ENCODE measurements at places on chromosomes 6 and 20. TPM values are rescaled to one million over a fixed set of nuclear protein-coding genes. Genes with fewer than 3 reads are reported as not detected.

DNA sequence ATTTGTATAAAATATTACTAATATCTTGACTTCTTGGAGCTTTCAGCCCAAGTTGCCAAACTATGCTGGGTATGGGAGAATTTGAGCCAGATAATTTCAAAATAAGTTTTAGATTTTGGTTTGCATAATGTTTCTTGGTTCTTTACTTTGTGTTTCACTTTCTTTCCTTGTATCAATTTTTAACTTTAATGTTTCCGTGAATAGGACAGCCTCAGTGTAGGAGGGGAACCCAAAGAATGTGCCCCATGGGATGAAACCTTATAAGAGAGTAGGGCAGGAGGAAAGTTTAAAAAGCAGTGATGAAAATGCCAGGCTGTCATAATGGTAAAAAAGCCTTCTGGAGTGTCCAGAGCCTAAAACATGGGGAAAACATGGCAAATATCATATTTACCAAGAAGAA is 252.4 kb upstream of the IRAK1BP1 start:
- H3K4me3 ChIP-seq = no peak overlapping the region
- H3K27me3 ChIP-seq = no peaks in the 10 kb centered on the region
- H3K4me1 ChIP-seq = no peaks in the 10 kb centered on the region
- no peak overlapping the region for H3K27ac ChIP-seq
- no peaks in the 10 kb centered on the region for H3K36me3 ChIP-seq
- no peak for DNase-seq

Gene GSTA3
- total RNA-seq = not detected

DNA sequence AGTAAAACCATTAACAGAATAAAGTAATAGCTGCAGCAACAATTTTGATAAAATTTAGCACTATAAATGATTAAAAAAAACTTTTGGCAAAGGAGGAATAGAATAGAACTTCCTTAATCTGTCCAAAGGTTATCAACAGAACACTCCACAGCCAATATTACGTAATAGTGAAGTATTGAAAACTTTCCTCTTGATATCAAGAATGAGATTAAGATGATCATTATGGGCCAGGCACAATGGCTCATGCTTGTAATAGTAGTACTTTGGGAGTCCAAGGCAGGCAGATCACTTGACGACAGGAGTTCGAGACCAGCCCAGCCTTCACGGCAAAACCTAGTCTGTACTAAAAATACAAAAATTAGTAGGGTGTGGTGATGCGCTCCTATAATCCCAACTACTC is 26.0 kb downstream of the SOBP start:
- no peaks in the 10 kb centered on the region for H3K27me3 ChIP-seq
- H3K4me1 ChIP-seq = no peaks in the 10 kb centered on the region
- H3K4me3 ChIP-seq = no peak overlapping the region
- no peak for DNase-seq
- H3K27ac ChIP-seq = no peak overlapping the region

GRCh38 chr6:75201901-75202672 is 3.8 kb downstream of the COL12A1 start:
- DNase-seq = peak; percentile 15
- H3K27ac ChIP-seq = no peak overlapping the region
- no peaks in the 10 kb centered on the region for H3K36me3 ChIP-seq
- H3K27me3 ChIP-seq = peaks cover 69% of the 10 kb centered on the region
- peak overlapping the region; percentile 69 for H3K4me3 ChIP-seq

- H3K36me3 ChIP-seq = no peaks in the 10 kb centered on the region
- H3K4me1 ChIP-seq = no peaks in the 10 kb centered on the region
- no peak for DNase-seq
- no peaks in the 10 kb centered on the region for H3K27me3 ChIP-seq
These were observed 84.0 kb downstream of the PTPN1 start for GRCh38 chr20:50594231-50594590.

Gene TXNDC5
- 40.3 TPM for total RNA-seq

Gene TRERF1
- 43.0 TPM for total RNA-seq

Gene AHI1
- 48.7 TPM for total RNA-seq

- H3K27me3 ChIP-seq = no peaks in the 10 kb centered on the region
- no peaks in the 10 kb centered on the region for H3K36me3 ChIP-seq
- no peaks in the 10 kb centered on the region for H3K4me1 ChIP-seq
- H3K27ac ChIP-seq = no peak overlapping the region
- H3K4me3 ChIP-seq = no peak overlapping the region
- DNase-seq = no peak
These were observed 67.9 kb upstream of the TGM3 start for GRCh38 chr20:2227861-2228260.

DNA sequence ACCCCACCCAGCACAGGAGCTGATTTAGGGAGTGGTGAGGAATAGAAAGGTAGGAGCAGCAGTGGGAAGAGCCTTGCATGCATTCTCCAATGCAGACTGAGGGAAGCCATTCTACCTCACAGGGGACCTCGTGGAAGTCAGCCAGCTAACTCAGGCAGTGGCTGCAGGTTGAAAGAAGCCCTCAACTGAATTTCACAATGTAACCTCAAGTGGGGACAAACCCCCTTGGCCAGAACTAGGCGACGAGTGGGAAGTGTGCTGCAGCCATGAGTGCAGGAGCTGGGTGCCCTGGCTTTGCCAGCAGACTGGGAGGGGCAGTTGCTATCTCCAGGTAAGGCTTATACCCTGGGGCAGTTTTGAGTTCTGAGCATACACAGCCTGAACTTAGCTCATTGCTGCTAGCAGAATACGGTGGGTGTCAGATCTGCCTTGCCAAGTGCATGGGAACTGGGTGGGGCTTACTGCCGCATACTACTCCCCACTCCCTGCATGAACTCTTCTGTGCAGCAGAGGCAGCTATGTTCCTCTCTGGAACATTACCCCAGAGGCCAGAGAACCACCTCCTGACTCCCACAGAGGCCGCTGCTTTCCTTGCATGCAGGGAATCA is 126.5 kb downstream of the CDK19 start:
- no peak for DNase-seq
- peaks cover 10% of the 10 kb centered on the region for H3K4me1 ChIP-seq
- H3K27me3 ChIP-seq = no peaks in the 10 kb centered on the region

Gene ARG1
- total RNA-seq = not detected

DNA sequence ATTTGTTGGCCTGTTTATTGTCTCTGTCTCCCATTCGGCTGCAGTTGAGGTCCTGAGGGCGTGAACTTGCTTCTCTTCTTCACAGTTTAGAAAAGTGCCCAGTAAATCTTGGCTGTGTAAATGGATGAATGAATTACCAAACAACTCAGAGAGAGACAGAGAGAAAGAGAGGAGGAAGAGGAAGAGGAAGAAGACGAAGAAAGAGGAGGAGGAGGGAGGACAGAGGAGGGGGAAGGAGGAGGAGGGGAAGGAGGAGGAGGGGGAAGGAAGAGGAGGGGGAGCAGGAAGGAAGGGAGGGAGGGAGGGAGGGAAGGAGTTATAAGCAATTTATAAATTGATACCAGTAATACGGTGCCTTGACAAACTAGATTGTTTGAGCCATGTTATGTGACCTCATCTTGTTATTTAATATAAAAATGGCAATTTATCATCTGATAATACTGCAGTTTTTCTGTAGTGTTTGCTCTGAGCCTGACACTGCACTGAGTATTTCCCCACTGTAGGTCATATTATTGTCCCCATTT is 18.7 kb downstream of the HCK start:
- no peaks in the 10 kb centered on the region for H3K36me3 ChIP-seq
- H3K4me3 ChIP-seq = no peak overlapping the region
- DNase-seq = no peak
